ENCODE measurements at places on chromosomes 6 and 20.

DNA sequence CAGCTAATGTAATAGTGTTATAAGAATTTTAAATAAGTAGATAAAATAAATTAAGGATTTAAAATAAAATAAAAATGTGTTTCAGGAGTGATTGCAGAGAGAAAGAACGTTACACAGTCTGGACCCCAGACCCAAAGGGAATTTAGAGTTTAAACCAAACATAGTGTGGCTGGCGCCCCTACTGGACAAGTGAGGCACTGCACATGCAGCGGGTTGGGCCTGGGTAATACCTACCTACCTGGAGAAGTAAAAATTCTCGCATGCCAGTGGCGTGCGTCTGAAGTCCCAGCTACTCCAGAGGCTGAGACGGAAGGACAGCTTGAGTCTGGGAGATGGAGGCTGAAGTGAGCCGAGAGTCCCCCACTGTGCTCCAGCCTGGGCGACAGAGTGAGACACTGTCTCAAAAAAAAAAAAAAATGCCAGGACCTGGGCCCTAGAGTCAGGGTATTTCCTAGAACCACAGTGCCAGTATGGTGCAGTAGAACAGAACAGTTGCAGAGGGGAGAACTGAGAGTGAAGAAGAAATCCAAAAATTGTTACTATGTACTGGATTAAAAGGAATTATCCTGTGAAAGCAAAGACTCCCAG lies 71.4 kb upstream of the TCF21 start:
- no peak for DNase-seq

DNA sequence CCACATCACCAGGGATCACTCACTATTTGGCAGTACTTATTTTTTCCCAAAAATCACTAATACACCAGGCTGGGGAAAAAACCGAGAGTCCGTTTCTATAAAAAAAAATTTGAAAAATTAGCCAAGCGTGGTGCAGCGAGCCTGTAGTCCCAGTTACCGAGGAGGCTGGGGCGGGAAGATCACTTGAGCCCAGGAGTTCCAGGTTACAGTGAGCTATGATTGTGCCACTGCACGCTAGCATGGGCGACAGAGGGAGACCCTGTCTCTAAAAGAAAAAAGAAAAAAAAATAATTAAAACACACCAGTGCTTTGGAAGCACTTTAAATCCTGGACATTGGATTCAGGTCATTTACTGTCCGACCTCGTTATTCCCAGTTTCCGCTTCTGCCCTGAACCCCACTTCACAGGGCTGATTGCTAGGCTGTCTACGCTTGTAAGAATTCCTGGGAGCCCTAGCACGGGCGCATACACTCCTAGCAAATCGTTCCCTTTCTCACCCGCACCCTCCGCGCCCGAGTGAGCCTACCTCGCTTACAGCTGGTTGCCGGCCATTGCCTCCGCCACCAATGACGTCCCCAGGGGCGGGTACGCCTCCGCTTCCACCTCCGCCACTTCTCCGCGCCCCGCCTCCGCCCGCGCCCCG lies at the start of gene TPMT:
Gene TPMT, minus strand, starts transcription at position 571 of the 643 bp plus-strand sequence. CDS start 5,950 bp downstream, outside the sequence.
- peak; percentile 68 for DNase-seq

DNA sequence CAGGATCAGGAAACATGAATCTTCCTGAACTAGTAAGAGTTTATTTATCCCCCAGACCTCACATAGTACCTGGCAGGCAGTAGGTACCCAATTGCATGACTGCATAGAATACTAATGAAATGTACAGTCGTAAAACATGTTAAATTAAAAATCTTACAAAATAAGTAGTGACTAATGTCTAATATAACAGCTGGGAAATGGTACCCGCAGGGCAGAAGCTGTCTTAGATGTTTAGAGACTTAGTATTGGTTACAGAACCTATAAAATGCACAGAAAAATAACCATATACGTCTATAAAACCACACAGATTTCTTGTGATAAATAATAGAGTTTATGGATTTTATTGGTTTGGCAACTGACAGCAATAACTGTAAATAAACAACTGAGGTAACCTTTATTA lies 139.1 kb upstream of the GMDS start:
- DNase-seq, result no peak

DNA sequence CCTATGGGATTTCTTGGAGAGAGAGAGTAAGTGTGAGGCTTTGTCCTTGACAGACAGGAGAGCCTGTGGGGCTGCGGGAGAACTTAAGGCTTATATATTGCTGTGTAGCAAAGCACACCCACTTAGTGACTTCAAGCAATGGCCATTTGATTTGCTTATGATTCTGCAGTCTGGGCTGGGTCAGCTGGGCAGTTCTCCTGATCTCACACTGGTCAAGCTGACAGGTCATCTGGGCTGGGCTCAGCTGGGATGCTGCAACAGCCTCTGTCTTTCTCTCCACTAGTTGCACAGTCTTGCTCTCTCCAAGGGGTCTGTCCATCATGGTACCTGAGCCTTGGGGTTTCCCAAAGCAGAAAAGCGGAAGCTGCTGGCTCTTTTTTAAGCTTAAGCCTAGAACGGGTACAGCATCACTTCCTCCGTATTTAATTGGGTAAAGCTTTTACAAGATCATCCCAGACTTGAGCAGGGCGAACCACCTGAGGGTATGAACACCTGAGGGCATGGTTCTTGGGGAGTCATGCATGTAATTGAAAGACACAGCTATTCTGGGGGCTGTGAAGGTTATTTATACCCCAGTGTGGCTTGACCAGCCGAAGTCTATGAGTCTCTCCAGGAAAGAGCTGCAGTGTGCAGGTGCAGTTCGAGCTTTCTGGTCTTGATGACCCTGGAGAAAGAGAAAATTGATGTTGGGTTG lies 13.3 kb upstream of the GGTLC1 start:
- DNase-seq, result no peak

DNA sequence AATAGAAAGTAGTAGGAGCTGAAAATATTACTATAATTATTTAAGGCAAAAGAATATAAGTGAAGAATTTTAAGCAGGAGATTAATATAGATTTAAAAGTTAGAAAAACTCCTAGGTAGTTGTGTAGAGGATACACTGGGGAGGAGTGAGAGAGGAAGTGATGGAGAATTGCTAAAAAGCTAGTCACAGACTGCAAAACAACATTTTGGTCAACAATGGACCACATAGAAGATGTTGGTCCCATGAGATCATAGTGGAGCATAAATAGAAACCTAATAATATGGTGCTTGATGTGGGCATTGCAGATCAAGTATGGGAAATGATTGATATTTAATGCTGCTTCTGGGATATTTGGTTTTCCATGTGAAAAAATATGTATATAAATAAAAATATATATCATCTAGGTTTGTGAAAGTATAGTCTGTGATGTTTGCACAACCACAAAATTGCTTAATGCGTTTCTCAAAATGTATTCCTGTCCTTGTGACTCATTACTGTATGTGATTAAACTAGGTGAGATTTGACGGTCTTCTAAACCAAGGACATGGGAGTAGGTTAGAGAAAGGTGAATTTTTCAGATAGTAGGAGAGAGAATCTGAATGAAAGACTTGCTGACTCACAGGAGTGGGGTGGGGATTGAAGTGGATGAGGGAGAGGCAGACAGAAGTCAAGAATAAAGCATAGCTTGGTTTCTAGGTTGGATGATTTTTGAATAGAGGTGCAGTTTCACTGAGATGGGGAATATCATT lies 174.0 kb downstream of the BCKDHB start:
- DNase-seq, result no peak

- DNase-seq, result no peak
These were observed 753 bp upstream of the PERP start for GRCh38 chr6:138107752-138108592.

DNA sequence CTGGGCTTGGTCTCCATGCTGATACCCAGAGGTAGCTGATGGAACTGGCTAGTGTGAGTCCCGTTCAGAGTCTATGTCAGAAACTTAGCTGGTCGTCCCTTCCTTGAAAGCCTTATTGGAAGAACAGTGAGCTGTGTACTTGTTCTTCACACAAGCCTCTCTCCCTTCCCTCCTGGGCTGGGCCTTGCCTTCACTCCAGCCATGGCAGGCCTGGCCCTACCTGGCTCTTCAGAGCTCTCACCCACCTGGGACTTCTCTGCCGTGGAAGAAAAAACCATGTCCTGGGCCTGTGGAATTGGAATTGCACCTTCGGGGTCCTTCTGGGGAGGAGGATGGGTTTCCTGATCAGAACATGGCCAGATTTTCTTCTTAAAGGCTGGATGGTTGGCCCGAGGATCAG lies 20.3 kb upstream of the ZNF831 start:
- DNase-seq, result no peak

- no peak for DNase-seq
These were observed 29.5 kb upstream of the SULF2 start for GRCh38 chr20:47814632-47815415.

GRCh38 chr6:91613481-91613880 lies 1026.6 kb upstream of the MAP3K7 start:
- no peak for DNase-seq

DNA sequence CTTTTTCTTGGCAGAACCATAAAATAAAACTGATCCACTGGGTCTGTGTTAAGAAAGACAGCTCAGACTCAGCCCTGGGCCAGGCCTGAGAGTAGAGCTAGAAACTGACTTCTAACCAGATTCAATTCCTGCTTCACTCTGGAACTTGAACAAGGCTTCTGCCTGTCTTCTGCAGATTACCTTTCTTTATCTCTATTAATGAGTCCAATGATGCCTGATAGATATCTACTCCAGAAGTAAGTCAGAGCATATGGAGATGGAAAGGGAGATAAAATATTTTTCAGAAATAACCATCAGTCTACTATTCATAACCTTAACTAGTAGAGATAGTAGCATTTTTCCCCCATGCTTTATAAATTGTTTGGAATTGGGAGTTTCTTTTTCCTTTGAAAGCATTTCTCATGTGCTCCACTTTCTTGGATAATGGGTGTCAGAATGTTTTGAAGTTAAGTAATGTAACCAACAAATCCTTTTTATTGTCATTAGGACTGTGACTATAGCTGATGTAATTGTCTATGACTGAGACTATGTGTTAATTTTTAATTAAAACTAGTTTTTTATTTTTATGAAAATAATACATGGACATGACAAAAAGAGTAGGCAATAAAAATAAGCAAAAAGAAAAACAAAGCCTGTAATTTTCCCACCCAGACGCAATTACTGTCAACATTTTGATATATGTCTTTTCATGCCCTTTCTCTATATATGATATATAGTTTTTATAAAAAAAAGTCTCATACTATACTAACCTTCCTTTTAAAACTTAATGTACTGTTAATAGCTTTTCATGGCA lies 7.2 kb downstream of the SOBP start:
- DNase-seq, result no peak

- no peak for DNase-seq
These were observed 306.6 kb downstream of the EPM2A start for GRCh38 chr6:145428706-145429105.

DNA sequence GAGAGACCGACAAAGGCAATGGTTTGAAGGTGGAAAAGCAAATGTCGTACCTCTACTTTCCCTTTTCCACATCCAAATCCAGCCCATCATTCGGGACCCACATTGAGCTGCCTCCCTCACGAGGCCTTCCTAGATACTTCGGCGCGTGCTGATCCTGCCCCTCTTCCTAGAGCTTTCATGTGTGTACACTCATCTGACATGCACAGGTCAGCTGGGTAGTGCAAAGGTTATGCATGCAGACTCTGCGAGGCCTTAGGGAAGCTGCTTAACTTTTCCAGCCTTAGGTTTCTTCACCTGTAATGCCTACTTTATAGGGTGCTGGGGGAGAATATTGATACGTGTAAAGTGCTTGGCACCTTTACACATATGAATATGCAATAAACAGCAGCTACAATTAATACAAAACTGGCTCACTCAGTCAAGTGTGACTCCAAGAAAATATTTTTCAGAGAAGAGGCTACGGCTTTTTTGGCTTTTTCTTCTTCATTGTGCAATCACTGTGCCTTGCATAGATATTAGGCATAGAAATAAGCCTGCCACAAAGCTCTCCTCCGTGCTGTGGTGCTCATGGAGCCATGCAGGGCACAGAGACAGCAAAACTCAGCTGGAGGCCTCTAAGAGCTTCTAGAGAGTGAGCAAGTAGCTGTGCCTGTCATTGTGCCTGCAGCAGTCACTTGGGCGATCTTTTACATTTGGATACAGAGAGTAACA lies 3.6 kb upstream of the MANBAL start:
- DNase-seq, result no peak

GRCh38 chr20:60510356-60510755 lies 552.1 kb downstream of the CDH26 start:
- DNase-seq, result no peak

DNA sequence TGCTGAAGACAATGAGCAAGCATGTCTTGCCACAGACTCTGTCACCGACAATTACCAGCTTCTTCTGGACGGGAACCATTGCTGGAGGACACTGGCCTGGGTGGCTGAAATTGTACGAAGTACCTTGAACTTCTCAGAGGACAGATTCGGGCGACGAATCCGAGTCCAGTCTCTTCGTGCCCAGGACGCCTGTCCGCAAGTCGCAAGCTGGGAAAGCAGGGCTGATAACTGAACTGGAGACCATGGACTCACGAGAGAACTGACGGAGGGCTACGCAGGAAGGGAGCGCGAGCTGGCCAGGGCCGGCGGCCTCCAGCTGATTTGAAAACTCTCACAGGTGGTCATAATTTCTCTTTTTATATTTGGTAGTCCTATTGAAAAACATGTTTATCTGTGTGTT lies 1229.5 kb upstream of the MAP3K7 start:
- DNase-seq, result no peak

- DNase-seq, result no peak
These were observed 2.9 kb downstream of the MAP7 start for GRCh38 chr6:136547336-136547735.

DNA sequence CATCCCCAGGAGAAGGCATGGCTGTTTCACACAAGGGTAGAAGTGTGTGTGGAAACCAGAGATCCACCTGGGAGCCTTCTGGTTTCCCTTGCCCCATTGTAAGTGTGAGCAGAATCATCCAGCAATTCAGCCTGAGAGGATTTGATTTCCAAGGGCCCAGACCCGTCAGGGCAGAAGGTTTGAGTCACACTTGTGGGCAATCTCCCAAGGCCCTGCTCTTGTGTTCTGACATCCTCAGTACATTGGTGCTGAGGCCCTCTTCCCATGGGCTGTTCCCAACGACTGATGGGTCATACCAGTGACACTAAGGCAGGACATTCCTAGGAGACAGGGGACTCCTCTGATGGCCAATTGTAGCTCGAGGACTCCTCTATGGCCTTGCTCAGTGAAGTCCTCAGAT lies 58.2 kb upstream of the POLR1H start:
- DNase-seq, result no peak
